Calu3 (cell line): ENCODE measurements at places on chromosomes 2 and 18.

DNA sequence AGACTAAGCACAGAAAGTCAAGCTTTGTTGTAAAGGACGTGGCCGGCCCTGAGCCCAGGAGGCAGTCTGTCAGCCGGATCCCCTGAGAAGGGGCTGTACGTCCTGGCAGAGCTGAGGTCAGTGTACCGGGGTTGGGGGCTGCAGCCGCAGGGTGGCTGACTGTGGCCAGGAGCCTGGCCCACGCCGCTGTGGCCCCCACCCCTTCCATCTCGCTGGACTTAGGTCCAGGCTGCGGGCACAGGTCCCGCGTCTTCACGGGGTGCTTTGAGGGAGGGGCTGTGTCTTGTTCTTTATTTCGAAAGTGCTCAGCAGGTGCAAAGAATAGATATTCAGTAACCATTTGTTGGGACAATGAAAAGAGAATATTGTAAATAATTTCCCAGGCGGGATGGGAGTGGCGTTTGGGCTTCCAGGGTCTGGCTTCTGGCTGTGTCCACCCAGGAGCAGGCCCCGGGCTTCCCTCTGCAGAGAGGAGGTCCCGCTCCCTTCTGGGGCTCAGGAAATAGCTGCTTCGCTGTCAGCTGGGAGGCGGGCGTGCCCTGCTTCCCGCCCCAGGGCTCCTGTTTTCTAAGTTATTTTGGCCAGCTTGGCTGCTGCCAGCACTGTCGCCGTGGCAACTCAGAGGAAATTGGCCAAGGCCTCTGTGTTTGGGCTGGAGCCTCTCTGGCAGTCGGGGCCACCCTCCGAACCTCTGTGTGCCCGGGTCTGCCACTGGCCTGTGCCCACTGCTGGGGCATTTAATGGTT lies 7.4 kb downstream of the NFATC1 start:
- H3K27me3 ChIP-seq: no peaks in the 10 kb centered on the region
- no peaks in the 10 kb centered on the region for H3K4me1 ChIP-seq
- DNase-seq: no peak
- peaks cover 19% of the 10 kb centered on the region for H3K36me3 ChIP-seq

DNA sequence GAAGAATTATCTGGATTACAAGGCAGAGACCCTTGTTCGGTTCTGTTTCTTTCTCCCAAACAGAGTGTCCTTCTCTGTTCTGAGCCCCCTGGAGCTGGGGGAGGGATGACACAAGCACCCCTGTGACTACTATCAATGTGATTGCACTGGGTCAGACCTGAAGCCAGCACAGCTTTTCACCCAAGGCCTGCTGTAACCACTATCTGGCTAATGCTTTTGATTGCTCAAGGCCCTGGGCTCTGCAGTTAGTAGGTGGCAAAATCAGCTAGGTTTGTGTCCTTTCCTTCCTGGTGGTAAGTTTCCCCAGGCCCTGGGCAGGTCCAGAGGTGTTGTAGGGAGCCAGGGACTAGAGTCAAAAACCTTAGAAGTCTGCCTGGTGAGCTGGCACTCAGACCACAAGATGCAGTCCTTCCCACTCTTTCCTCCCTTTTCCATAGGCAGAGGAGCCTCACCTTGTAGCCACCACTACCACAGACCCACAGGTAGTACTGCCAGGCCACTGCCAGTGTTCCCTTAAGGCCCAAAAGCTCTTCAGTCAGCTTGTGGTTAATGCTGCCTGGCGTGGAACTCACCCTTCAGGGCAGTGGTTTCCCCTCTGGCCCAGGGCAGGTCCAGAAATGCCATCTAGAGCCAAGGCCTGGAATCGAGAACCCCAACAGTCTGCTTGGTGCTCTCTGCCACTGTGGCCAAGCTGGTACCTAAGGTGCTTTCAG lies 83.0 kb downstream of the FAM117B start:
- H3K27ac ChIP-seq: no peak overlapping the region
- no peaks in the 10 kb centered on the region for H3K27me3 ChIP-seq
- no peaks in the 10 kb centered on the region for H3K36me3 ChIP-seq
- peaks cover 12% of the 10 kb centered on the region for H3K4me1 ChIP-seq
- no peak overlapping the region for H3K4me3 ChIP-seq
- no peak for DNase-seq

DNA sequence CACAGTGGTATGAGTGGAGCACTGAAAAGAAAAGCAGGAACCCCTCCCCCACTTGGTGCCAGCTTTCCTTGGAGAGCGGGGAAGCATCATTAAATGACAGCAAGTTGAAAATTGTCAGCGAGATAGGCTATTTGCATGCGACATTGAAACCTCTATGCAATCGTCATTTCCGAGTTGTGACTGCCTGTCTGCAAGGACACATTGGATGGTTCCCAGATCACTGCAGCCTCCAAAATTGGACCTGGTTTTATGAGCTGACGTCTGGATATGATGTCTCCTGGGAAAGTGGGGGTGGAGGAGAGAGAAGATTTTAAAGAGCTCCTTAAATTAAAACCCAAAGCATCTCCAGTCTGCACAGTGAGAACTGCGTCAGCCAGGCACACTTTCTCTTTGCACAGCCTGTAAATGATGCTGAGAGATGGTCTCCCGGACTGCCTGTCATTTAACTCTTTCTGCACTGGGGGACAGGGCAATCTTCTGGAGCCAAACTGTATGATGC lies 57.8 kb upstream of the KIF5C start:
- no peak for DNase-seq
- H3K27ac ChIP-seq: no peak overlapping the region
- no peaks in the 10 kb centered on the region for H3K27me3 ChIP-seq
- H3K36me3 ChIP-seq: peaks cover 7% of the 10 kb centered on the region

DNA sequence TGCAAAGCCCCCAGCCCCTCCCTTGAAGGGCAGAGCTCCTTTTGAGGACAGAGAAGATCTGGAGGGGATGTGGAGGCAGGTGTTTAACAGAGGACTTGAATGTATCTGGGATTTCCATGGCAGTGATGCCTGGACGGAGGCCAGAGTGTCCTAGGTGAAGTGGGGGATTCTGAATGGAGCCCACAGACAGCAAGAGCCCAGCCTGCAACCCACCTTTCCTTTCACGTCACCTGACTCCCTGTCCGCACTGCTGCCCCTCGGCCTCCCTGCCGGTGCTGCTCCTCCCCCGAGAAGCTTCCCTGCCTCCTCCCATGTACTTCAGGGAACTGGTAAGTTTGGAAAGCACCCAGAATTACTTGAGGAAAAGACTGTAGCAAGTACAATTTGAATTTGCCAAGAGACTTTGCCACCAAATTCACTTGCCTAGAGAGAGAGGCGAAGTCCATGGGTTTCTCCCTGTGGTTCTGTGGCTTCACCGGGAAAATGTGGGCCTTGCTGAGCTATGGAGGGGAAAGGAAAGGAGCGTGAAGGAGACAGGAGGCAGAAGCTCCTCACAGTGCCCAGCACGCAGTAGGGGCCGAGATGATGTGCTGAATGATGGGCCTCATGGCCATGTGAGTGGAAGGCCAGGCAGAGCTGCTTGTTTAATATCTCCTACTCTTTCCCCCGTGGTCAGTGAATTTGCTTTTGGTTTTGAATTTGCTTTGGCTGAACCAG lies 13.9 kb upstream of the ASPRV1 start:
- DNase-seq: no peak
- no peaks in the 10 kb centered on the region for H3K4me1 ChIP-seq
- no peaks in the 10 kb centered on the region for H3K36me3 ChIP-seq
- H3K27me3 ChIP-seq: peaks cover 5% of the 10 kb centered on the region
